ENCODE measurements at places on chromosomes 16 and 17. TPM values are rescaled to one million over a fixed set of nuclear protein-coding genes. Genes with fewer than 3 reads are reported as not detected.

- no peak for DNase-seq
These were observed 4.1 kb upstream of the NAGS start for GRCh38 chr17:44000141-44000860.

DNA sequence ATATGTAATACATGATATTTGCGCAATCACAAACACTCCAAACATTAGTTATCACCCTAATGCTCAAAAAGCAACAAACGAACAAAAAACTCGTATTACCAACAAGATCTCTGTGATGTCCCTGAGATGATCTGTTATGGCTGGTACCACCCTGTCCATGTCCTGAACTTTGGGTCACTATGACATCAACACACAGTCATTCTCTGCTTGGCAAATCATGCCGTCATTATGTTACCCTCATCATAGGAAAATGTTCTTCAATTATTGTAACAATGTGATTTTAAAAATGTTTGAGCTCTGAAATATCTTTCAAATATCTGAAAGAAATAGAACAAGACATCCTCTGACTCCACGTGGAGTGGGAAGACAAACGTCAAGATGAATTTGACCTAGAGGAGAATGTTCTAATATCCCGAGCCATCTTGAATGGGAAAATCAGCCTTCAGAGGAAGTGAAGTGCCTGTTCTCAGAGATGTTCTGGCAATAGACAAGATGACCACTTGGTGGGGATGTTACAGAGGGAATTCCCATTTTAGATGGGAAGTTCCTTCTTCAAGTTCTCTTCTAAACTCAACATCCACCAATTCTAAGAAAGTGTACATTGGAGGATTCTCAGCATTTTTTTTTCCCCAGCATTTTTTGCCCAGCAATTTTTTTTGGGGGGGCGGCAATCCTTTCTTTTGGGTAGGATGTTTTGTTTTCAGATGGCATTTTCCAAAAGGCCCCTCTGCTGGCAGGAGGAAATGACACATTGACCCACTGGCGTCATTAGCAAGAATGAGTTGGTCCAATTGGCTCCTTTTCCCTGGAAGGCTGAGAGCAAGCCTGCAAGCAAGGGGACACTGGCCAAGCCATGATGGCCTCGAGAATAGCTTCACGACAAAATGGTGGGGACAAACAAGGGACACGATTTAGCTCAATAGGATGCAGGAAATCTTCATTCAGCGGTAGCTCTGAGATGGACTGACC, 3.7 kb upstream of the HSD17B2 start:
- DNase-seq, result no peak

DNA sequence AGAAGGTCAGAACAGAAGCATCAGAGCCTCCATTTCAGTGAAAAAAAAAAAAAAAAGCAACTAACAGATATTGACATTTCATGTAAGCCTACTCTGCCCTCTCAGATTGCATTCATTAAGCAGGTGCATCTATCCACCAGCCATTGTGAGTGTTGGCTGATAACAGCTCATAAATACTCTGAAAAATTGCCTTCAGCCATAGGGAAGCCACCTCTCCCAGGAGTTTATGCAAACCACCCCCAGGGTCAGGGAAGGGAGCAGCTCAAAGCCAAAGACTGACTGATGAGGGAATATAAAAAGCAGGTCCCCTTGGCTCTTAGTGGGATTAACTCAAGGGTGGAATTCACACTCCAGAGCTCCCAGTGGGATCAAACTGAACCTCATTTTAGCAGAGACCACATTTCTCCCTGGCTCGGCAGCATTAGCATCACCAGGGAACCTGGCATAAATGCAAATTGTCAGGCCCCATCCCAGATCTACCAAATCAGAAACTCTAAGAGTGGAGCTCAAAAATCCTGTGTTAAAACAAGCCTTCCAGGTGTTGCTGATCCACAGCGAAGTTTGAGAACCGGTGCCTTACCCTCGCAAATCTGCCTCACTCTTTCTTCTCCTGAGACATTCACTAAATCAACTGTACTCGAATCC, 14.2 kb downstream of the APOH start:
- DNase-seq, result no peak

GP2 gene
- total RNA-seq, result not detected

DNA sequence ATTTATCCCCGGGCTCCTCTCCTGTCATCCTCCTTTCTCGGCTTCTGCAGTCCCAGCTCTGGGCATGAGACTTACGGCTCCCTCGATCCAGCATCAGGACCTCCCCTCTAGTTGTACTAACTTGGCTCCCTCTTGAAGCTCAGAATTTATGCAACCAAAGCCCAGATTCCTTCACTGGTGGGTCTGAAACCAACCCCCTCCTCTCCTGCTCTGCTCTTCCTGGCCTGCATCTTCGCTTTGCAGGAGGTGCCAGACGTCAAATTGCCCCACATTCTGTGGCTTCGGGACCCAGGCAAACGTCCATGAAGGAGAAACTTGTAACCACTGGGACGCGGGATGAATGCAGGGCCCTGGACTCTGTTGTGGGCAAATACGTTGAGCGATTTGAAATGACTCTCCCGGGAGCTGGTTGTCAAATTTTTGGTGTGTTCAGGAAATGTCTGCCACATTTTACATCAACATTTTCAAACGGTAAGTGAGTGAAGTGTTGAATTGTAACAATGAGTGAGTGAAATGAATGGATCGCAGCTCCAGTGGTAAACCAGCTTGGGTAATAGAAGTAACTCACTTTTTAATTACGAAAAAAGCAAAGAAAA, 29.3 kb upstream of the ELAC2 start:
- no peak for DNase-seq

- no peak for DNase-seq
These were observed 478.3 kb upstream of the ERCC4 start for GRCh38 chr16:13441675-13442074.

CHST5 gene
- total RNA-seq, result 0.37 TPM

GRCh38 chr17:6512552-6512951, 43.8 kb downstream of the PITPNM3 start:
- DNase-seq, result no peak

- no peak for DNase-seq
These were observed 925.4 kb downstream of the CDH11 start for GRCh38 chr16:64196444-64196843.

- DNase-seq, result no peak
These were observed 257.1 kb upstream of the EEF2KMT start for GRCh38 chr16:5354645-5355044.

- no peak for DNase-seq
These were observed 174.6 kb downstream of the WSCD1 start for GRCh38 chr17:6244796-6245195.

DNA sequence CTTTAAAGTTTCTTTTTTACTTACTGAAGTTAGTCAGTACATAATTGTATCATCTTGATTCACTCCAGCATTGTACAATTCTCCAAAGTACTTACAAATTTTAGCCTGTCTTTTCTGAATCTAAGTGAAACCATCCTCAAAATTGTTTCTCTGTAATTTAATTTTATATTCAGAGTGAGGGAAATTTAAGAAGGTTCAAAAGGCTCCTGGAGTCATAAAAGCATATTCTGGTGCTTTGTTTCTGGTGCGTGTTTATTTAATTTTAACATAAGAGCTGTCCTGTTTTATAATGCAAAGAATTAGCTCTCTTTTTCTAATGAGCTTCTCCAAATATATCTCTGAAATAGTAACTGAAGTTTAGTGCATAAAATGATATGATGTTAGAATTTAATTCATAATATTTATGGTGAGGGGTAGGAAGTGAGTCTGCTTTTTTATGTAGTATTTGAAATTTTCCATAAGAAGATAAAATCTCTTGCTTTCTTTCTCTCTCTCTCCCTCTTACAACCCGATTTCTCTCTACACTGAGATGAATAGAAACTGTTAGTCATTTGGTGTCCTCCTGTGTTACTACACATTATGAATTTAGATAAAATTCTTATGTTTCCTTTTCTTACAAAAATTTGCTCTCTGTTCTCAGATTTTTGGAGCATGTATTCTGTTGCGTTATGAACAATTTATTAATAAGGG, 339.8 kb downstream of the BCAS3 start:
- no peak for DNase-seq

OVCA2 gene
- total RNA-seq, result 15.4 TPM

- DNase-seq, result peak; percentile 39
These were observed 66.3 kb downstream of the CLEC16A start for GRCh38 chr16:11010575-11011221.

- DNase-seq, result no peak
These were observed 26.7 kb downstream of the PLD6 start for GRCh38 chr17:17179371-17179827.

DNA sequence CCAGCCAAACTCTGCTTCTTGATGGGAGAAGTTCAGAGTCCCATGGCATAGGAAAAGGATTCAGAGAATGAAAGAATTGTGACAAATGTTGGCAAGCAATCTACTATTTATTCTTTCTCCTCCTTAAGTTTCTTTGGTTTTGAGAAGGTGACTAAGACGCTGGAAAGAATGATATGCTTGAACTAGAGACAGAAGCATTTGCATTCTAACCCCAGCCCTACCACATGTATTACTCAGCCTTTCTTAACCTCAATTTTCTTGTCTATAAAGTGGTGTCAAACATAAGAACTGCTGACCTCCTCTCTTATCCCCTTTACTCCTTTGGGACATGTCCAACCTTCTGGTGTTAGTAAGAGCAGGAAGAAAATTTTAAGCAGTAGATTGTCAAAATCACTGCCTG, 124.7 kb downstream of the HS3ST2 start:
- no peak for DNase-seq

DNA sequence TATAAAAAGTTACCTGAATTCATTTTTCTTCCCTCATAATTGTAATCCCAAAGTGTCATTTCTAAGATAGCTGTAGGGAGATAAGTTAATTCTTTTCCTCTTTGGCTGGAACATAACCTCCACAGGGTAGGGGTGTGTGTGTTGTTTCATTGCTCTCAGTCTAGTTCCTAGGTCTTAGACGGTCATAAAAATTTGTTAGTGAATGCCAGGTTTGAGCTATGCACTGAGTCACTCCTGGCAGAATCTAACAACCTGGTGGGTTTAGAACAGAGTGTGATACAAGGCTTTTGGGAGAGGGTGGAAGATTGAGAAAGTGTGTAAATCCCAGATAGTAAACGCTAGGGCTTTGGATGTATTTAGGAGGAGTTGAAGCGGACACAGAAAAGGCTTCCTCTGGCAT, 894 bp upstream of the PHKG2 start:
- DNase-seq, result no peak

GRCh38 chr16:27499659-27500055, 50.1 kb downstream of the GTF3C1 start:
- DNase-seq, result no peak

DNA sequence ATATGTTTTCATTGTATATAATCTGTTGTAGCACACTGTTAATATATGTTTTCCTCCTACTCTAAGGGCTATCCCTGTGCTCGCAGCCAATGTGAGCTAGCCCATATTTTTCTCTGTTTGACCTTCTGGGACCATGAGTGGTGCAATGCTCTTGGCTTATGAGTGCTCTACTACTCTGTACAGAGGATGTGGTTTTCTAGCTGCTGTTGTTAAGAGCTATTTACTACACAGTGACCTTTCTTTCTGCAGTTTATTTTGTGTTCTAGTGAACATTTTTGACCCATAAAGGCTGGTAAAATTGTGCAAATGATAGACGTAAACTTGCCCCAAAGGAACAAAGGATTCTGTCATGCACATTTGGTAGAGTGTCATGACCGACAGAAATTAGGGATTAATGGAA, 84.1 kb upstream of the CPHXL start:
- no peak for DNase-seq

DNA sequence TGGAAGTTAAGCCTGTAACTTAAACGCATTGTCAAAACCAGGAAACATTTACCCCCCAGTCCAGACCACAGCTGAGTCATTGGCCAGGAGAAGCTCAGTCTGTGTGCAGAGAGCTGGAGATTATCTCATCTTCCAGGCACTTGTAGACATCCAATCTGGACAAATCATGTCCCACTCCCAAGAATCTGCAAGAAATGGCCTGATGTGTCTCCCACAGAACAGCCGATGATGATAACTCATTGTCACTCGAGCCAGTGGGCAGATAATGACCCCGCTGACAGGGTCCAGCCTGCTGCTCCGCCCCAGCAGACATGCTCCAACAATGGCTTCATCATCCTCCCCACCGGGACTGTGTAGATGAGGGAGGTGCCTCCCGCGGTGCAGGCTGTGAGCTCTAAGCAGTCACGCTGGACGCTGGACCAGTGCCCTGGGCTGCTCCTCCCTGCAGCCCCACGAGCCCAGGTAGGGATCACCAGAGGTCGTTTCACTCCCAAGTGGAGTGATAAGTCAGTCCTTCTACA, 322.5 kb downstream of the C16orf95 start:
- no peak for DNase-seq

HOXB7 gene
- 1.1 TPM for total RNA-seq

GRCh38 chr16:72760581-72760980, 287.3 kb downstream of the ZFHX3 start:
- DNase-seq, result no peak

GRCh38 chr17:79033046-79033616, 9.2 kb downstream of the C1QTNF1 start:
- no peak for DNase-seq

HSD11B2 gene
- total RNA-seq, result 1.6 TPM

DNA sequence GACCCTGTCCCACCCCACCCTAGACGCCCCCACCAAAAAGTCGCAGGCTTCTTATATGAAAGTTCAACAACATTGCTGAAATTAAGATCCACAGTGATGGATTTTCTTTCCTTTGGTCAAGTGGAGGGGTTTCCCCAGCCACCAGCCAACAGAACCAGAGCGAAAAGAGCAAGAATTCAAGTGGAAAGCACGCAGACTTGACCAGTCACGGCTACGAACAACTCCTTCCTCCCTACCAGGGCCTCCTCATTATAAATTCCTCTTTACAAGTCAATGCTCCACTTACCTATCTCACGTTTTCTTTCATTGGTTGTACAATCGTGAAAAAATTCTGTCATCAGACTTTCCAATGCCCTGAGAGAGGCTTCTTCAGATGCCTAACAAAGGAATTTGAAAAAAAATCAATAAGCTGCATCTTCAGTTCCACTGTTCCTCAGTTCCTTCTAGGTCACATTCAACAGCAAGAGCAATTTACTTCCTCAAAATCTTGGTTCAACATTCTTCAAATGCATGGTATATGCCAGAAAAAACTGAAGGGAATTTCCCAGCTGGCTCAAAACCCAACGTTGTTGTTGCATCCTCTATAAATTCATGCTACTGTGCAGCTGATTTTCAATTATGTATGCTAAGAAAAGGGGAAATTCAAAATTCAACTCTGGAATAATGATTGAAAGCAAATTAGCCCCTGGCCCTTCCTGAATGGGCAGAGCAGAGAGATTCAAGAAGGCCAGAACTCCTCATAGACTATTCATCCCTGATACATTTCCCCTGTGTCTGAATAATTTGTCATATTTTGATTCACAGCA, 30.9 kb downstream of the XPO6 start:
- DNase-seq, result no peak

LASP1 gene
- 55.0 TPM for total RNA-seq

GRCh38 chr16:56309008-56309407, 116.3 kb downstream of the AMFR start:
- DNase-seq, result no peak

CETP gene
- total RNA-seq, result 0.16 TPM

RPH3AL gene
- 5.9 TPM for total RNA-seq

DNA sequence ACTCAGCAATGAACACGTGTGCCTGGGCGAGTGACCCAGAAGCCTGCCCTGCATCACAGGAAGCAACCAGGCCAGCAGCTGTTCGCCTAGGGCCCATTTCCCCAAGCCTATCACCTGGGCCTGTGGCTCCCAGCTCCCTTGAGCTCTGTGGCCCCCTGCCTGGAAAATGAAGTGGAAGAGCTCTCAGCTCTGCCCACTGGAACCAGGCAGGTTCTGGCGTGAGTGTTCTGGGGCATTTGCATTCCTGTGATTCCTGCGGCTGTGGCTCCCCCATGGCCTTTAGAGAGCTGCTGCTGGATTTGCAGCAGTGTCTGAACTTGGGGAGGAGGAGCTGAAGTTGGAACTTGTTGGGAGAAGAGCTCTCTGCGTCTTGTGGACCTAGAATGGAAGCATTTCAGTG, 22.8 kb downstream of the PGS1 start:
- DNase-seq, result no peak

TMEM235 gene
- total RNA-seq, result not detected

All from left cardiac atrium (tissue), 4 donors.